ENCODE measurements at places on chromosomes 3 and 15.

- no peak for DNase-seq
Observed at GRCh38 chr3:12471241-12471640, 13.0 kb upstream of the TSEN2 start.

DNA sequence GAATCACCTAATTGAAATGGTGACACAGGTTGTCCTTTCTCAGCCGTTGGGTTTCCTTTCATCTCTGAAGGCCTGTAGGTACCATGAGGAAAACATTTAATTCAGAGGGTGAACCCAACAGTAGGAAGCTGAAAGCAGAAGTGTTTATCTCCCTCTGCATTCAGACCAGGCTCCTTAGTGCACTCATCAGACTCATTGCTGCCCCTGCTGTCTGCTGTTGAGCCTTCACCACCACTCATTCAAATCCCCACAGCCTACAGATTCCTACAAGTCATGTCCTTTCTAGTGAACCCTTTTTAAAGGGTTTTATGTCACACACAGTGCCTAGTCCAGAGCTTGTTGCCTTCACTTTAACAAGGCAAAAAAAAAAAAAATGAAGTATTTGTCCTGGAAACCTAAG lies 13.4 kb downstream of the WDR48 start:
- DNase-seq: no peak

- no peak for DNase-seq
Observed at GRCh38 chr15:83205725-83206324, 1.8 kb downstream of the HDGFL3 start.

- peak; percentile 43 for DNase-seq
Observed at GRCh38 chr3:157104928-157105652, 54.9 kb downstream of the CCNL1 start.

DNA sequence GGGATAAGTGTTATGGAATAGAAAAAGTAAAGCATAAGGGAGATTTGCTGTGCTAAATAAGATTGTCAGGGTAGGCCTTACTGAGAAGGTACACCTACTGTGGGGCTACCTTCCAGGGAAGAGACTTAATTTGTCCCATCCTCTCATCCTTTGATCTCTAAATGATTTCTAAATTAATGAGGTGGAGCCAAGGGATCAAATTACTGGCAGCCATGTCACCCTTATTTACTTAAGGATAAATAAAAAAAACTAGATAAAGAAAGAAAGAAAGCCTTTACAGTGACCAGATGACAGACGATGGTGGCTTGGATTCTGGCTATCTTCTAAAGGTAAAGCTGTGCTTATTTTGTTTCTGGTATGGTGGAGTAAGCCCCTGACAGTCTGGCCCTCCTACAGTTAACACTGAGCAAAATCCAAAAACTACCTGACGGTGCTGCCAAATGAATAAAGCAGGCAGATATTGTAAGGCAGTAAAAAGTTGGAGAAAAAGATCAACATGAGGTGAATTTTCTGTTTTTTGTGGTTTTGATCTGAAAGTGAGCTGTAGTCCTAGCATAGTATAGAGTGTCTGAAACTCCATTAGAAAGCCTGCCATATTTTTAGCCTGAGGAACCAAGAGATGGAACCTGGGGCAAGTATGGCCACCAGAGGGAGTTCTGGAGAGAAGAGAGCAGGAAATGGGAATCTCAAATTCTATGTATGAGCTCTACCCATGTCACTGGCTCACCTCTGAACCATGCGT lies 285.1 kb upstream of the MANF start:
- peak; percentile 50 for DNase-seq

- no peak for DNase-seq
Observed at GRCh38 chr15:24857763-24858162, 97.0 kb upstream of the SNRPN start.

GRCh38 chr3:85780806-85781205 lies 822.0 kb downstream of the CADM2 start:
- DNase-seq: no peak

DNA sequence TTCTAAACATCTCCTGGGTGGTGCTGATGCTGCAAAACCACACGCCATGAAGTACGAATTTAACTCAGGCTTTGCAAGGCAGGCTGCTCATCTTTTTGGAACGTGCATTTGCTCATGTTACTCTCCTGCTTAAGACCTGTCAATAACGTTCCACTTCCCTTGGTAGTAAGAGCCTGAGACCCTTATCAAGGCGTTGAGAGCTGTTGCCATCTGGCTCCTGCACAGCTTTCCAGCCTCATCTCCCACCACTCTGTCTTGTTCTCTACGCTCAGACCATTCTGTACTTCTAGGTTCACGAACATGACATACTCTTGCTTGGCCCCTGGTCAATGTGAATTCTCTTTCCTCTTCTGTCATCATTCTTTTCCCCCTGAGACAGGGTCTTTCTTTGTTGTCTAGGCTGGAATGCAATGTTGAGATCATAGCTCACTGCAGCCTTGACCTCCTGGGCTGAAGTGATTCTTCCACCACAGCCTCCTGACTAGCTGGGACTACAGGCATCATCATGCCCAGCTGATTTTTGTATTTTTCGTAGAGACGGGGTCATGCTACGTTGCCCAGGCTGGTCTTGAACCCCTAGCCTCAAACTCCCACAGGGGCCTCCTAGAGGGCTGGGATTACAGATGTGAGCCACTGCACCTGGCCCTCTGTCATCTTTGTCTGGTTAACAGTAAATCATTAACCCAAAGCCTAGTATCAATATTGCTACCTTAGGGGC lies 202.8 kb downstream of the CADPS start:
- DNase-seq: no peak

- DNase-seq: no peak
Observed at GRCh38 chr3:1616744-1617143, 481.9 kb upstream of the CNTN4 start.

DNA sequence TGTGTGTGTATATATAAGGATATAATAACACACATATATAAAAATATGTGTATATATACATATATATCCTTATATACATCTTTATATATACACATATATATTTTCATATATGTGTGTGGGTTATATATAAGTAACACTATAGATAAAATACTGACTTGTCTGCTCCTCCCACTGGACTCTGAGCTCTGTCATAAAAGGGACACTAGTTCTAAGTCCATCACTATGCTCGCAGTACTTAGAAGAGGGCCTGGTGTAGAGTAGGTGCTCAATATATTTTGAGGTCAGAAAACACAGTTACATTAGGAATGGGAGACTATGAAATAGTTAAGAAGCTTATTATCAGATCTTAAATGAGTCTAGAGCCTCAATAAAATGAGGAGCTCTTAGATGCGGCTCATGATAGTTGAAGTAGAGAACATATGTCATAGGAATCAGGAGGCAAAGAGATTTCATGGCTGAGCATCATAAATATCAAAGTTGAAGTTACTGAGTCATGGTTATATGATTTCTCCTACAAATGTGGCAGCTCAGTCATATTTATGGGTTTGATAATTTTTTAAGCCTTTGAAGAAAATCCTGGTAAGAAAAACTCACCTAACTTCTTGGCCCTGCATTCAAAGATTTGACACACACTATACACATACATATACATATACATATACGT lies 371.2 kb upstream of the THBS1 start:
- DNase-seq: no peak

GRCh38 chr15:89165677-89166076 lies 55.7 kb downstream of the RLBP1 start:
- no peak for DNase-seq

- no peak for DNase-seq
Observed at GRCh38 chr3:108293858-108294257, 2.5 kb upstream of the HHLA2 start.

DNA sequence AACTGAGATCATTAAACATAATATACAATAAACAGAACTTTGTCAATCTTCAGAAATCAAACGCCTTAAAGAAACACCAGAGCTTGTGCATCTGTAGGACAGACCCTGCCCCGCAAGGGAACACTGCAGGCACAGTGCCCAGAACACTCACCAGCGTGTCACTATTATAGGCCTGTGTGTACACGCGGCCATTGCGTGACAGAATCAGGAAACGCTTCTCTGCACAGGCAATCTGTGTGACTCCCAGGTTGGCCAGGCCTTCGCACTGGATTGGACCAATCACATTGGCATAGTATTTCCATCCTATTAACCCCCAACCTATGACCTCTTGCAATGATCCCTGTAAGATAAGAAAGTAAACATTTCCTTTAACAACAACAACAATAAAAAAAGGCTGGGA lies 52.9 kb downstream of the HERC2 start:
- no peak for DNase-seq

DNA sequence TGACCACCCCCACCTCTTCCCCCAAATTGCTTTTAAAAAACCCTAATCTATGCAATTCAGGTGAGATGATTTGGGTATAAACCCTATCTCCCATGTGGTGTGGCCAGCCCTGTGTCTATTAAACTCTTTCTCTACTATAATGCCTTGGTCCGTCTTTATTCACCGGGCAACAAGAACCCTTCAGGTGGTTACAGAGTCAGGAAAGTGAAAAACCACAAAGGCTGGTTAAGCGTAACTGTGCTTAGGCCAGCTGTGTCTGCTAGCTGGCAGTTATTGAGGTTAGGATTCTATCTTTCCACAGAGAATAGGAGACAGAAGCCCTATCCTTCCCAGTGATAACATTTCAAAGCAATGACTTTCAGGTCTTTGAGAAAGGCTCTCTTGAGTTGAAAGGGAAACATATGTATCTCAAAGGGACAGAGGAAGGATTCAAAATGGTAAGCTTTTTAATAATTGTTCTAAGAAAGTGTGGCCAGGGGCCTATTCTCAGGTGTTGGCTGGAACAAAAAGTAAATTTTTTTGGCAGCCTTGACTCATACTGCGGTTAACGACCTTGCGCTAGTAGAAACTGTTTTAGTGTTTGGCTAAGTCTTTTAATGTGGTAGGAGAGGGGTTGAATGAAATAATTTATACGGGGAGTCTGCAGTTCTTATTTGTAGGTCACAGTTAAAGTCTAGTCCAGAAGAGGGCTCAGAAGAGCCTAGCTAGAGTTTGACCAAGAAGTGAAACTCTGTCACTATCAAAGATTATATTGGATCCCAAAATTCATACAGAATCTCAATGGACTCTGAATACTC lies 89.0 kb downstream of the NPAP1 start:
- DNase-seq: no peak

DNA sequence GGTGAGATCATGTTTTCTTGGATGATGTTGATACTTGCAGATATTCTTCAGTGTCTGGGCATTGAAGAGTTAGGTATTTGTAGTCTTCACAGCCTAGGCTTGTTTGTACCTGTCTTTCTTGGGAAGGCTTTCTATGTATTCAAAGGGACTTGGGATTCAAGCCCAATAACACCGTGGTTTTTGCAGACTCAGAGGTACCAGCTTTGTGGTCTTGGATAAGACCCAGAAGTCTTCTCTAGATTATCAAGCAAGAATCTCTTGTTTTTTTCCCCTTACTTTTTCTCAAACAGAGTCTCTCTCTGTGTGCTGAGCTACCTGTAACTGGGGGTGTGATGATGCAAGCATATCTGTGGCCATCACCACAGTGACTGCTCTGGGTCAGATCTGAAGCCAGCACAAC lies 42.7 kb upstream of the CCK start:
- no peak for DNase-seq

GRCh38 chr3:127929818-127930413 lies 14.9 kb downstream of the KBTBD12 start:
- no peak for DNase-seq

DNA sequence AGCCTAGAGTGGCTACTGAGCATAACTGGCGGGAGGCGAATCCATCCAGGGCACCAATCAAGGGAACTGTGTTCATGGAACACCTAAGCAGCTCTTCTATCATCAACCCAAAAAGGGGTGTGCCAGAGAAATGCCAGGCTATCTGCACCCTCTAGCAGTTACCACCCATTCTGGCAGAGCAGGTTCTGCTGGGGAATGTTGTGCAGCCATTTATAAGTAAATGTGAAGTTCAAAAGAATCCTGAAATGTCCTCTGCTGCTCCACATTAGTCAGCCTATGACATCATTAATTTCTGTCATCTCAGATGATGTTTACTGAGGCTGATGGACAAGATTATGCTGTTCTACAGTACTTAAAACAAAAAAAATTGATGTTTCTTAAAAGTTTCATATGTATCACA lies 7.7 kb downstream of the SKIC8 start:
- DNase-seq: no peak

DNA sequence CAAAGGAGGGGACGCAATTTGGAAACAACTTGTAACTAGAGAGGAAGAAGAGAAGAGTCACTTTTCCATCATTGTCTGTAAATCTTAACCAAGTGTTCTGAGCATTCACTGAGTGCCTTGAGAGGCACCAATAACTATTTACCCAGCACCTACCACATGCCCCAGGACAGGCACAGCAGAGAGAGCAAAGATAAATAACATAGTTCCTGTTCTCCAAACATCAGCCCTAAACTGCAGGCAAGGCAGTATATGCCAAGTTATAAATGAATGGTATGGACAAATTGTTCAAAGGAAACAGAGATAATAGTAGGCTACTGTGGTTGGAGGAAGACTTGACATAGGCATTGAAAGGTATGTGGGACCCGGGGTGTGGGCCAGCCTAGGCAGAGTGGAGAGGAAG lies 45.6 kb downstream of the ITGB5 start:
- no peak for DNase-seq

- peak; percentile 3 for DNase-seq
Observed at GRCh38 chr3:36792342-36792741, 28.0 kb upstream of the DCLK3 start.

GRCh38 chr3:152961323-152961722 lies 126.4 kb downstream of the P2RY1 start:
- no peak for DNase-seq

DNA sequence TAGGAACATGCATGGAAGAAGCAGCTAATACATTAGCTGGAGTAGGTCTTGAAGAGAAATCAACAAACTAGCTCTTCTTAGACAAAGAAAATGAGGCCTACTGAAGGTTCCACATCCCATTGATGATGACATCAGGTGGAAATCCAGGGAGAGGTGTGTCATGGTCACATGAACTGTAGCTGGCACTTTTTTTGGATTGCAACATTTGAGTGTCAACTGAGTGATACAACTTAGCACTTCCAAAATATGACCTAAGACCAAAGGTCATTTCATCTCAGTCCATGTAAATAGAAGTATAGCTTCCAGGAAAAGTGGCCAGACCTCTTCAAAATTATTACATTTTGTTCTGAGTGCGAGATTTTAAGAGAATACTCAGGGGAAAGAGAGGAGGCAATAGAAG lies 117.2 kb upstream of the MEIS2 start:
- no peak for DNase-seq

GRCh38 chr15:23565395-23566070 lies at the start of gene MKRN3:
TSS of gene MKRN3 (plus strand) at chr15:23565674. CDS start at chr15:23565783, 109 bp downstream.
- DNase-seq: no peak

- DNase-seq: no peak
Observed at GRCh38 chr15:81293728-81294515, 30.0 kb downstream of the STARD5 start.

DNA sequence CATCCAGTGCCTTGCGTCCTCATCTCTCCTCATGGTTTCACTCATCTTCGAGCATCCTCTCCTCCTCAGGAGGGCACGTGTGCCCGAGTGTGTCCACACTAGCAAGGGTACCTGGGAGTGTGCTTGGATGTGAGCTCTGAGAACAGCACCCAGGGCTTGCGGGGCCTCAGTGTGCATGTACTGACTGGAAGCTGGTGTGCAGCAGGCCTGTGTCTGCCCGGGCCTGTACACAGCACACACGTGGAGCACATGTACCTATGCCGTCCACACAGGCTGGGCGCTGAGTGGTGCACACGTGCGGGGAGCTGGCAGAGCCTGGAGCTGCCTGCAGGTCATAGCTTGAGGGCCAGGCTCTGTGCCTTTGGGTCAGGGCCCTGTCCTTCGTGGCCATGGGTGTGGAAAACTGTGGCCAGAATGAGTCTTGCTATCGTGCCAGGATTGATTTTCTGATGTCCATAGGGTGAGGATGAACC lies 34.9 kb downstream of the TSPAN3 start:
- DNase-seq: no peak

All from NCI-H345 (cell line).